HAP-1 (cell line): ENCODE measurements at places on chromosomes 7 and 10.

DNA sequence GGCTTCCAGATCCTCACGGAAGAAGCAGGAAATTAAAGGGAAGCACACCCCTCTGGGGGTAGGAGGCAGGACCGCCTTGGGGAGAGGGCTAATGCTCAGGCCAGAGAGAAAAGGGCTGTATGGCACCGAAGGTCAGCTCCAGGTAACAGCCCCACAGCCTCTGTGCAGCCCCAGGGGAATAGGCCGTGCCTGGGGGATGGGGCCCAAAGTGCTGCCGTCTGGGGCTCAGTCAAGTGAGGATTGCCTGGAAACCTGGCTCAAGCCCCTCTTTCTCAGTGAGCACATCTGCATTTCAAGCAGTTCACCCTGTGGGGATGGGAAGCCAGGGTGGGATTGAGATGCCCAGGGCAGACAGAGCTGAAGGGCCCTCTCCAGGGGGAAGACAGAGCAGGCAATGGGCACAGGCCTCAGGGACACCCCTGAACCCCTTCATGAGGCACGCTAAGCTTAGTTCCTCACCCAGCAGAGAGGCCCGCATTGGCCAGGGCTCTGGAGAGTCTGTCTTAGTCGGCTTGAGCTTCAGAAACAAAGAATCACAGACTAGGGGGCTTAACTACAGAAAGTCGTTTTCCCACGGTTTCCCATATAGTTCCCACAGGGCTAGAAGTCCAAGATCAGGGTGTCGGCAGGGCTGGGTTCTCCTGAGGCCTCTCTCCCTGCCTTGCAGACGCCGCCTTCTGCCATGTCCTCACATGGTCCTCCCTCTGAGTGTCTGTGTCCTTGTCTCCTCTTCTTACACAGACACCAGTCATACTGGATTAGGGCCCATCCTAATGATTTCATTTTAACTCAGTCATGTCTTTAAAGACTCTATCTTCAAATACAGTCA, 118.2 kb downstream of the PTPN20 start:
- DNase-seq, result no peak

- no peak for DNase-seq
Observed at GRCh38 chr10:17648243-17649035, 4.5 kb downstream of the STAM start.

- no peak for DNase-seq
Observed at GRCh38 chr7:1758028-1758858, 88.2 kb downstream of the ELFN1 start.

DNA sequence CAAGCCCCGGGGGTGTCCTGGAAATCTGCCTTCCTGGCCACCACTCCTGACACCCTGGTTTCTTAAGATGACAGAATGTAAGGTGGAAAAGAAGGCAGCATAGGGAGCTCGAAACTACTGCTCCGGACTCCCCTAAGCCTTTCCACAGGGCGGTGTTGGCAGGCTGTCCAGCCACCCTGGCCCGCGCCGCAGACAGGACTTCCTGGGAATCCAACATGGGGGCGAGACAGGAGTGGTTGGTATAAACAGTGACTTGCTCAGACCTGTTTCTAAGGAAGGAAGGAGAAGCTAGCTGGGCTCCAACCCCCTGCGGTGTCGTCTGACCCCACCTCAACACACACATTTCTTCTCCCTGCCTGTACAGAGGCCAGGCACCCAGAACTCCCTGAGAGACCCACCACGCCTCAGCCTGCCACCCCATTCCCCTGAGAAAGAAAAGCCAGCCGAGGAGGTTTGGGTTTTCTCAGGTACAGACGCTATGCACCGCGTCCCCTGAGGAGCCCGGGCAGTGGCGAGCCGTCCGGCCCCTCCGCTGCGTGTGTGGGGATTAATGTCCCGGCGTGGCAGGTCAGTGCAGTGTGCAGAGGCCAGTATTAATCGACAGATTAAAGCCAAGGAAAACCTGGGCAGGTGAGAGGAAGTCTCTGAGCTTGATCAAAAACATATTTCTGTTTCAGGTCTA, 349.6 kb upstream of the MKI67 start:
- no peak for DNase-seq

GRCh38 chr7:121330053-121330833, 1.4 kb downstream of the WNT16 start:
- peak; percentile 24 for DNase-seq

GRCh38 chr7:25802057-25802456, 349.9 kb upstream of the NFE2L3 start:
- no peak for DNase-seq

- DNase-seq, result no peak
Observed at GRCh38 chr10:132700156-132701098, 85.5 kb downstream of the NKX6-2 start.

GRCh38 chr10:29771376-29771775, 136.6 kb upstream of the SVIL start:
- DNase-seq, result no peak

GRCh38 chr7:32145911-32146310, 75.7 kb upstream of the PDE1C start:
- no peak for DNase-seq

DNA sequence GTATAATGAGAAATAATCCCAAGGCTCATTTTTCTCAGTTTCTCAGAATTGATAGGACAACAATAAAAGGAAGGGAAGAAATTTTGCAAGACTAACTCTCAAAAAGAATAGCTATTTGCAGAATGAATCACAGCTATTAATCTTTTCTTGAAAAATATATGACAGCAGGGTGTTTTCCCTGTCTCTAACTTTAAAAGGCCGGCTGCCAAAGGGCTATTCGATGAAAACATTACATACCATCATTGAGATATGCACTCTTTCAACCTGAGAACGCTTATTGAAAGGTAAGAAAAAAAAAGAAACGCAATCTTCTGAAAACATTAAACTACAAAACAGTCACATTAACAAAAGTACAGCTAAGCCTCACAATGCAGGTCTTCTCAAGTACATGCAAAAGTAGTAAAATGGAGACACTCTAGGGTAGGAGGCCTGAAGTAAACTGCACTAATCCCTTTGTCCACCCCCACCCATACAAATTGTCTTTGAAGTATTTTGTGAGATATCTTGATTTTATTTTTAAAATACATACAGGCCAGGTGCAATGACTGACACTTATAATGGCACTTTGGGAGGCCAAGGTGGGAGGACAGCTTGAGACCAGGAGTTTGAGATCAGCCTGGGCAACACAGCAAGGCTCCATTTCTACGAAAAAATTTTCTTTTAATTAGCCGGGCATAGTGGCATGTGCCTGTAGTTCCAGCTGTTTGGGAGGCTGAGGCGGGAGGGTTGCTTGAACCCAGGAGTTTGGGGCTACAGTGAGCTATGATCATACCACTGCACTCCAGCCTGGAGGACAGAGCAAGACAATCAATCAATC, 83.0 kb downstream of the PARD3 start:
- DNase-seq, result peak; percentile 80

- DNase-seq, result no peak
Observed at GRCh38 chr7:149284343-149284742, 22.3 kb downstream of the ZNF783 start.

GRCh38 chr10:7302930-7303557, 107.8 kb downstream of the SFMBT2 start:
- no peak for DNase-seq

DNA sequence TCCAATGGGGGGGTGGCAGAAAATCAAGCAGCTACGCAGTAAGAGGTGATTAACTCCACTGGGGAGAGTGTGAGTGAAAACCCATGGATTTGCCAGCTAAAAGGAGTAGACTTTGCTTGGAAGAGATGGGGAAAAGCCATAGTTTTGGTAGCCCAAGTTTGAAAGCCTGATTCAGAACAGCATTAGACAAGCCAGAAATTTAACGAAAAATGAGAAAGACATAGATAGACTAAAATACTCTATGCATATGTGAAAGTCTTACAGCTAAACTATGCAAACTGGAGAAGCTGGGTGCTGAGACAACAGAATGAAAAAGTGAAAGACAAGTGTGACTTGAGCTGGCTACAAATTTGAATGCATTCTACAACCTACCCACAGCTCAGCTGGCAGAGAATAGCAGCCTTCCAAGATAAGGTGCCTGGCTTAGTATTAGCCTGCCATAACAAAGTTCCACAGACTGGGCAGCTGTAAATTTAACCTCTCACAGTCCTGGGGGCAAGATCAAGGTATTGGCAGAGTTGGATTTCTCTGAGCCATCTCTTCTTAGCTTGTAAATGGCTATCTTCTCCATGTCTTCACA, 156.6 kb downstream of the CDC14C start:
- DNase-seq, result no peak

DNA sequence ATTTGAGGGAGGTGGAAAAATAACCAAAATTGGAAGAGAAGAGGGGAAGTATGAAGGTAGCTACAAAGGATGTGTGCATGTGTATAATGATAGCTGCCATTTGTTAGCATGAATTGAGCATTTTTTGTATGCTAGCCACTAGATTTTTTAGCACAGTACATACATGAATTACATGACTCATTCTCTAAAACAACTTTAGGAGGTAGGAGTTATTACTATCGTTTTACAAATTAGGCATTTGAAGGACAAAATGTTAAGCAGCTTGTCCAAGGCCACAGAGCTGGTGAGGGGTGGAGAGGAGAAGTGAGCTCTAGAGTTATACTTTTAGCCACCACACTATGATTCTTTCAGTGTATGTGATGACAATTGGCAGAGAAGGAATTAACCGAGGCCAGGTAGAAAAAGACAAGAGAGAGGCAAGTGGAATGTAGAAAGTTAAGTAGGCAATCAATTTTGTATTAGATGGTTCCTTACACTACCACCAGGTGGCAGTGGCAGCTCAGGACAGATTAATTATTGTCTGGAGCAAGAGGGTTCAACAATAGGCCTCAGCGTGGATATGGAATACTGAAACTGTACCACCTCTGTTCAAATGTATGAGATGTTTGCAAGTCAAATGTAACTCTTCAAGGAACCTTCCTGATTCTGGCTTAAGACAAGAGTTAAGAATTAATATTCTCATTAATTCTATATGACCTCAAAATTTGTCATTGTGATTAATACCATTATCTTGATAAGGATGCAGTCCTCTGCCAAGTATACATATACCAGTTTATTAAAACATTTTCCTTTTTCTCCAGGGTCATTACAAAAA, 128.0 kb downstream of the MBL2 start:
- DNase-seq, result peak; percentile 55

- no peak for DNase-seq
Observed at GRCh38 chr10:130121486-130122079, 11.0 kb upstream of the C10orf143 start.

GRCh38 chr10:24303522-24304310, 94.8 kb downstream of the KIAA1217 start:
- no peak for DNase-seq

DNA sequence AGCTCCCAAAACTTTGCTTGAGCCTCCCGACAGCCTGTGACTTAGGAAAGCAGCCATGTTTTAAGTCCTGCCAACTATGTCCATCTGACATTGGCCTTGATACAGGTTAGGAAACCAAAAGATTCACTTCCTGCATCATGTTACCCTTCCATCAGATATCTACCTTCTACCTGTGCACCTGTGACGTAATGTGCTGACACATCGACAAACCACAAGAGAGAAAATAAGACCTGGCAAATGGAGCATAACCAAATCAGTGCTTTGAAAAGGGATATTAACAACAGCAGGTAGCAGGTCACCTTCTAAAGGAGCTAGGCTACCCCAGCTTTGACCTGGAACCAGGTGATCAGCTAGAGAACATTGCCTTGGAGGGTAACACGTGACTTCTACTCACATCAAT, 14.8 kb upstream of the PRR15 start:
- no peak for DNase-seq

DNA sequence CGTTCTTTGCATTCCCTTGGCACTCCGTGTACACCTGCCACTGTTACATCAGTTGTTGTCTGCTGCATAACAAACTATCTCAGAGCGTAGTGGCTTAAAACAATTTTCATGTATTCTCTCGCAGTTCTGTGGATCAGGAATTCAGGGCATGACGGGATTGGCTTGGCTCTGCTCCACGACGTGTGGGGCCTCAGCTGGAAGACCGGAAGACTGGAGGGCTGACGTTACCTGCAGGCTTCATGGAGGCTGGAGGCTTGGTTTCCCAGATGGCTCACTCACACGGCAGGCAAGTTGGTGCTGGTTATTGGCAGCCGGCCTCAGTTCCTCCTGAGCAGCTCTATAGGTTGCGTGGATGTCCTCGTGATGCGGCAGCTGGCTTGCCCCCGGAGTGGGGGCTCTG, 25.5 kb downstream of the NYAP1 start:
- no peak for DNase-seq

DNA sequence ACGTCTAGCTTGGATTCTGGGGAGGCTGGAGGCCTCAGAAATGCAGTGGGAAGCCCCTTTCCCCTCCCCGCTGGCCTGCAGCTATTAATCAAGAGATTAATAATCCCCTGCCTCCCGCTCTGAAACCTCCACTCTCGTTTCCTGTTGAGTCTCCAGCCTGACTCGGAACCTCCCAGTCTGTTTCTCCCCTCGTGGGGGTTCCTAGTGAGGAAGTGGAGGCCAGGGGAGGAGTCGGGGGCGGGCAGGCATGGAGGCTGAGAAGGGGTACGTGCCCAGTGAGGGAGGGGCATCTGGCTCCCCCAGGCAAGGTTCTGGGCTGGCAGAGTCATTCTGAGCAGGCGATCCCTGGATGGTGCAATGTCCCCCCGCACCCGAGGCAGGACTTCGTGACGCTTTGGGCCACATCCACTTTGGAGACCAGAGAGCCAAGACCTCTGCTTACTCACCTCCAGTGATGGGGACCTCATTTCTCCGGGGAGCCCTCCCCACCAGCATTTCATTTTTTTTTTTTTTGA, 73.6 kb downstream of the COL26A1 start:
- no peak for DNase-seq

DNA sequence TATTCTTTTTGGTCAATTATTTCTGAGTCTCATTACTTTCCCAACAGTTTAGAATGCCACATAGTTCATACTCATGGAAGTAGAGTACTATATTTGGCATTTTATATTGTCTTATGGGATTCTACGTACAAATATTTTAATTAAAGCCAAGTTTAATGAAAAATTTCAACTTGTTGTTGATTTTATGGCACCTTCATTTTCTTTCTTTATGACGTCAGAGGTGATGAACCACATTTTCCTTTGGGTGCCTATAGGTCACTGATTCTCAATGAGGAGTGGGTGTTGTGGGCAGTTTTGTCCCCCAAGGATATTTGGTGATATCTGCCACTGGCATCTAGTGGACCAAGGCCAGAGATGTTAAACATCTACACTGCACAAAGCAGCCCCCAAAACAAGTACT, 1071.3 kb downstream of the NXPH1 start:
- no peak for DNase-seq

DNA sequence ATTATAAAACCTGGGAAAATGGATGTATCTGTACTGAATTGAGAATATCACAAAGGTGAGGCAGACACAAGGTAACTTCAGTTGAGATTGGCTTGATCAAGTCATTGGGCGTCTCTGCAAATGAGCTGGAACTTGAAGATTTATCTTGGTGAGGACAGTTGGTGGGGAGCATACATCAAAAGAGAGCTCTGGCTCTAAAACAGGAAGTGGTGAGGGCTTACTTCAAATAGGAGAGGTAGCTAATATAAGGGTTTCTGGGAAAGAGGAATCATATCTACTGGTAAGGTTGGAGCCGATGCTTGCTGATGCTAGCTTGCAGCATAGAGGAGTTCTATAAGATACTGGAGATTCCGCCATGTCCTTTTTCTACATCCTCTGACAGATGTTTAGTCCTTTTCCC, 39.9 kb upstream of the FGL2 start:
- DNase-seq, result no peak
